Dermis microvascular lymphatic vessel endothelial cell (primary cell): ENCODE measurements at places on chromosomes 2 and 18. TPM values are rescaled to one million over a fixed set of nuclear protein-coding genes. Genes with fewer than 3 reads are reported as not detected.

Gene GCG
- not detected in 2 replicates for total RNA-seq

Gene SERPINB13
- total RNA-seq: not detected in 2 replicates

Gene RBBP8
- total RNA-seq: 10.5 and 14.0 TPM in 2 replicates

Gene IFT172
- 10.2 and 11.0 TPM in 2 replicates for total RNA-seq

Gene SERPINB12
- not detected in 2 replicates for total RNA-seq

Gene RAX
- not detected in 2 replicates for total RNA-seq

Gene CHRND
- total RNA-seq: not detected in 2 replicates

Gene LOXHD1
- under 0.01 TPM in 2 replicates for total RNA-seq

Gene SH3RF3
- 4.5 and 8.9 TPM in 2 replicates for total RNA-seq

Gene TAF4B
- 1.8 and 2.1 TPM in 2 replicates for total RNA-seq

Gene CD8A
- under 0.01 TPM in 2 replicates for total RNA-seq

DNA sequence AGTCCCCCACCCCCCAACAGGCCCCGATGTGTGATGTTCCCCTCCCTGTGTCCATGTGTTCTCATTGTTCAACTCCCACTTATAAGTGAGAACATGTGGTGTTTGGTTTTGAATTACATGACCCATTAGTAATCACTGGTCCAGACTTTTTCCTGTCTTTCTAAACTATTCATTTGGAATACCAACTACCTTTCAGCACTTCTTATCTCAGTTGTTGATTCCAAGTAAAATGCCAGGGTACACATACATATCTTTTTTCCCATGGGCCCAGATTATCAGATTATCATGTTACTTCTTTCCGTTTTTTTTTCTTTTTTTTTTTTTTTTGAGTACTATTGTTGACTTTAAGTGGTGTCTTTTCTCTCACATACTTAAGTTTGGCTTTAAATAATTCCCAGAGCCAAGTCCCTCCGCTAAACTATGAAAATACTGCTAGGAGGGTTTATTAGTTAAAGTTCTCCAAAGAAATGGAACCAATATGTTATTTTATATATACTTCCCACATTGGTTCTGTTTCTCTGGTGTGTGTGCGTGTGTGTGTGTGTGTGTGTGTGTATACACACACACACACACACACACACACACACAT lies 389.3 kb downstream of the IRS1 start:
- DNase-seq: no peak

DNA sequence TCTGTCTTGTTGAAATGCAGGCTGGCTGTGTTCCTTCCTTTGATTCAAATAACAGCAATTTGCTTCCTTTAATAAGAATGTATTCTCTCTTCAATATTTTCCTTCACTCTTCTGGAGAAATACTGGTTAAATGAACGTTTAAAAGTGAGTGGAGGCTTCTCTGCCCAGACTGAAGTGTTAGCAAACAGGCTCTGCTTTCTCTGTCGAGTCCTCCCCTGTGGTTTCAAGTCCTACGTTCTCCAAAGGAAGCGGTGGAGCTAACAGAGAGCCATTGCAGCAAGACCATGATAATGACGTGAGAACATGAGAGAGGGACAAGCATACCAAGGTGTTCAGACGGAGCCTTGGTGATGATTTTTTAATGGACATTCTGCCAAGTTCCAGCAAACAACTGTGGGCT lies 26.2 kb upstream of the PID1 start:
- DNase-seq: no peak

DNA sequence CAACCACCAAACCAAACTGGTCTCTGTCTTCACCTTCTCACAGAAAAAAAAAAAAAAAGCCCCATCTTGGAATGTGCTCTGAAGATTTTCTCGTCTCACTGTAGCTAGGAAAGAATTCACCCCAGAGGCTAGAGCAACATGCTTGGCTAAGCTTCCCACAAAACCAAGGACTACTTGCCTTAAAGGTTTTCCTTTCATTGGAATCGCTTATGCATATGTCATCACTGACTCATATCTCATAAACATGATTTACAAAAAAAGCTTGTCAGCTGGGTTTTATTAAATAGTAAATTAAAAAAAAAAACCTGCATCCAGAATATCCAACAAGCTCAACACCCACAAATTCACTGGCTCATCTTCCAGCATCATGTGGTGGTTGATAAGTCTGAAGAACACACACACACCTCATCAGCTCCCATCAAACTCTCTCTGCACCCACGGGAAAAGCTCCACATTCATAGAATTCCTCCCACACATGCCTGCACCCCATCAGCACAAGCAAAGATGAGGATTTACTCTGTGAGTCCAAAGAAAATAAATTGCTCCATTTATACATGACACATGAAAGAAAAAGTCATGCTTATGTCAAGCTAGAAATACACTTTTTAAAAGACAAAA lies 182.0 kb upstream of the TRIB2 start:
- no peak for DNase-seq

GRCh38 chr2:239947729-239948045 lies 77.5 kb downstream of the NDUFA10 start:
- no peak for DNase-seq

DNA sequence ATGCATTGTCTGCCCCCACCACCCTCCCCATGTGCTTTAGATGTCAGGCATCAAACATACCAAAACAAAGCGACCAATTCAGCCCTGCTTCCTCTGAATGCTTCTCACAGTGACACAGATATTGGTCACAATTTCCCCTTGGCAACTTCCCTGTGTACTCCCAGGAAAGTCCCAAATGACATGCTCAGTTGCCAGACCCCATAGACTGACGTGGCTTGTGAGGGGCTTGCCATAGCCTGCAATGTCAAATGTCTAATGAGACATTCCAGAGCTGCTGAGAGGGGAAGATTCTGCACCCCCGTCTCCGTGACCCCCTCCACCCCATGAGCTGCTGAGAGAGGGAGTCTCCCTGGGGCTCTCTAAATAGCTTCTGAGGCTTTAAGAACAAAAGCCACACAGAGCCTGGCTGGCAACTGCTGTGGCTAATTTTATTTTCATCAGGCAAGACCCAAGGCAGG lies 47.3 kb downstream of the RFTN2 start:
- DNase-seq: peak; percentile 70

GRCh38 chr2:73281244-73281643 lies 3.0 kb downstream of the FBXO41 start:
- no peak for DNase-seq

GRCh38 chr2:46574457-46575355 lies 95.3 kb downstream of the TMEM247 start:
- DNase-seq: no peak

DNA sequence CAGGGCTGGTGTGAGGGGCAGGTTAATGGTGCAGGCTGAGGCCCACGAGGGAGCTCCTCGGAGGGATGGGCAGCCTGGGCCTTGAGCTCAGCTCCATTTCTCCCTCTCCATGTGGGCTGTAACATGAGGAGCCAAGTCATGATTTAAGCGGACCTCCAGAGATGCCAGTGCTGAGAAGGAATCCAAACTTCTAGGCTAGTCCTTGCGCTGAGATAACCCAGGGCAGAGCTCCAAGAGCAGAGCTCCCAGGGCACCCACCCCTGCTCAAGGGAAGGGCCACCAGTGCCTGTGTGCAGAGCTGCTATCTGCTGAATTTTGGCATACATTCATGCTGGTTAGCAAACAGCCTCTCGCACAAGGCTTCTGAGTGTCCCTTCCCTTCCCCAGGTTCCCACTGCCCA lies 95.1 kb downstream of the MRO start:
- DNase-seq: no peak

GRCh38 chr2:29159125-29159524 lies 43.9 kb downstream of the CLIP4 start:
- no peak for DNase-seq

DNA sequence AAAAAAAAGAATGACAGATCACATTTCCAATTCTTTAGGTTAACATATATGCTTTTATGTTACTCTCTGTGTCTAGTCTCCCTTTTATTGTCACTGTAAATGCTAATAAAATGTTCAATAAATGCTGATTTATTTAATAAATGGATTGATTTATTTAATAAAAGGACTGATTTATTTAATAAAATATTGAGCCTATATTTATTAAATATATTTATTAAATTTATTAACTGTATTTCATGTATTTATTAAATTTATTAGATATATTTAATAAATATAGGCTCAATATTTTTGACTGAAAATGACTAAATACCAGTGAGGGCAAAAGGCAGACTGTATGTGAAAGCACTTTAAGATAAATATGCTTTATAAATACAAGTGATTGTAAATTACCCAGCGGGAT lies 142.6 kb downstream of the SH3BP4 start:
- DNase-seq: no peak

GRCh38 chr2:234852941-234853340 lies 98.9 kb upstream of the SH3BP4 start:
- no peak for DNase-seq

DNA sequence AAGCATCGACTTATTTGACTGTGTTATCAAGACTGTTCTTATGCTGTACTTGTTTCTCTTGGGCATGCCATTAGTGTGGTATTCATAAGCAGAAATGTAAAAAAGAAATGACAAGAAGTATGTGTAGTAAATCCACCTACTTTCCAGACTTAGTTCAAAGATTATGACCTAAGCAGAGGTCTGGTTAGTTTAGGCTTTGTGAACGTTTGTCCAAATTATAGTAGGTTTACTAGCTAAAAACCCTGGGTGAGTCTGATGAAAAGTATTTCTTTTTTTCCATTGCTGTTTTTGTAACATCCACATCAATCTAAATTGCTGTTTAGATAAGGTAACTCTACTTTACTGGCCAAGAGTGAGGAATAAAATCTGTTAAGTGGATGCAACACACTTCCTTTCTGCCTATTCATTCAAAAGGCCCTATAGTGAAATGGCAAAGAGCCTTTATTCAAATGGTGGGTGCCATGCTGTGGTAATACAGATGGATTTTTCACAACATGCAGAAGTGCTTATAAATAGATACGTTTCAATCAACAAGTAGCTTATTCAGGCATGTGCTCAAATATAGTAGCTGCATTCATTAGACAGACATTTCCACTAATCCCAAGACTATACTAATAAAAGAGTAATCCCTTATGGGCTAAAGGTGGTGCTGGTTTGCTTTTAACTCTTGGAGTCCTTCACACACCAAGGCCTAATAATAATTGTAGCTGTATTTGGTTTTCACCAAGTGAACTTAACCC lies 122.5 kb upstream of the LTBP1 start:
- DNase-seq: no peak

DNA sequence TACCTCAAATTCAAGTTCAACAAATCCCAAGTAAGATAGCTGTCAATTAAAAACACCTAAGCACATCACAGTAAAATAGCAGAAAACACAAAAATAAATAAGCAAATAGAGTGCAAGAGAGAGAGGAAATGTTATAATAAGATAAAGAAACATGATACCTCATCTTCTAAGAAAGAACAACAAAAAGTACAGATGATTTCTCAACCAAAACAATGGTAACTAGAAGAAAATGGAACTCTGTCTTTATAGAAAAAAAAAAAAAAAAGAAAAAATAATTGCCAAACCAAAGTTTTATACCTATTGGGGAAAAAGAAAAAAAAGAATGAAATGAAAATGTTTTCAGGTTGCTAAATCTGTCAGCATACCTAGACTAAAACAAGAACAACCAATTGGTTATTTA lies 1253.5 kb upstream of the CDH2 start:
- DNase-seq: no peak

DNA sequence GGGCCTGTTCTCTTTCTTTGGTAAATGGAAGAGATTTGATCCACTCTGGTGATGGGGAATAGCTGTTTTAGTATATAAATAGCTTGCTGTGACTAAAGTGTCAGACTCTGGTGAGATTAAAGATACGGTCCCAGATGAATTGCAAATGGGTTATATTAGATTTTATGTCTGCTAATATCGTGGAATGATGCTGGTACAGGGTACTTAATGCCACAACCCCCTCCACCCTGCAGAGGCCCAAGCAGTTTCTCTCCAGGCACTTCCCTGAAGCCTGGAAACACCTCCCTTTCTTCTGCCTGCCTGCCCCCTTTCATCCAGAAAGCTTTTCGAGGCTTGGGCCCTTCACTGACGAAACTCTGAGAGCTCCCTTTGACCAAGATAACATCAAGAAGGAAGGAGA lies 21.4 kb upstream of the RFX8 start:
- no peak for DNase-seq

DNA sequence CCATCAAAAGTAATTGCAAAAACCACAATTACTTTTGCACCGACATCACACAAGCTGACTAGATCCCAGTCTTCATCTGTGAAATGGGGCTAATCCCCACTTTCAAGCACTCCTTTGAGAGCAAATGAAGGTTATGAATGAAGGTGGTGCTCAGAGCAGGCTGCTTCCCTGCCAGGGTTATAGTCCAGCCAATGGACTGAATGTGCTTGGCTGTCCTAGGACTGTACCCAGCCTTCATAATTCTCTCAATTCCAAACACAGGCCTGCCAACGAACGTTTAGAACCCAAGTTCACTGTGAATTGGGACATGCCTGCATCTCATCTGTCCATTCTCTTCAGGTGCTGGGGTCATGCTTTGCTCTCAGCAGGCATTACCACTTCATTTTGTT lies 27.8 kb upstream of the ICOS start:
- no peak for DNase-seq

GRCh38 chr18:27497246-27497645 lies 312.1 kb upstream of the CHST9 start:
- no peak for DNase-seq

GRCh38 chr2:46082531-46083485 lies 214.4 kb upstream of the EPAS1 start:
- no peak for DNase-seq

- DNase-seq: no peak
These were observed 121.0 kb downstream of the MYO1B start for GRCh38 chr2:191366199-191366598.

- DNase-seq: no peak
These were observed 78.5 kb downstream of the LRP1B start for GRCh38 chr2:142052220-142052863.

DNA sequence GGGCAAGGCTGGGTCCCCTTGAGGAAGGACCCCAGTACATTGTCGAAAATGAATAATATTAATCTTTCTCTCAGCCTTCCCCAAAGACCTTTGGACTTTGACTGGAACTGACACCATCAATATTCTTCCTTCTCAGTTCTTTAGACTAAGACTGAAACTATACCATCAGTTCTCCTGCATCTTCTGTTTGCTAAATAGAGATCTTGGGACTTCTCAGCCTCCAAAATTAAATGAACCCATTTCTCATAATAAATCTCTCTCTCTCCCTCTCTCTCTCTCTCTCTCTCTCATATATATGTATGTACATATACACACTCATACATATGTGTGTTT lies 39.7 kb upstream of the VRK2 start:
- no peak for DNase-seq

DNA sequence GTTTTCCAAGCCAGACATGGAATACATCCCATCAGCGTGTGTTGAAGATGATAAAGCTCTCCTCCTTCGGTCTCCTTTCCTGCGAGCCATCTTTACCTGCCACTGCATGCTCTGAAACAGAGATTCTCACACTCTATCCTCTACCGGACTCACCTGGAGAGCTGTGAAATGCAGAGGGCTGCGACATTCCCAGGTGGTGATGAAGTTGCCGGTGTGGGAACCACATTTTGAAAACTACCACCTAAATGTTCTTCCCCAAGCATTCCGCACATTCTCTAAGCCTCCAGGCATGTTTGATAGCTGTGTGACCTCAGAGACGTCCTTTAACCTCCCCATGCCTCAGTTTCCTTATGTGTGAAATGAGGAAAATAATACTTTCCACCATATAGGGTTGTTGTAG lies 226.2 kb upstream of the RAB6C start:
- DNase-seq: no peak

- no peak for DNase-seq
These were observed 1438.0 kb upstream of the ZEB2 start for GRCh38 chr2:145957929-145958328.

GRCh38 chr2:236939271-236939670 lies 146.4 kb upstream of the COPS8 start:
- DNase-seq: no peak

GRCh38 chr2:231533086-231533776 lies 3.0 kb upstream of the NMUR1 start:
- DNase-seq: no peak

GRCh38 chr2:83528767-83529166 lies 930.3 kb downstream of the SUCLG1 start:
- DNase-seq: no peak
